Cardiac septum (tissue), 1 donor: ENCODE measurements at places on chromosomes 12 and 14. TPM values are rescaled to one million over a fixed set of nuclear protein-coding genes. Genes with fewer than 3 reads are reported as not detected.

DNA sequence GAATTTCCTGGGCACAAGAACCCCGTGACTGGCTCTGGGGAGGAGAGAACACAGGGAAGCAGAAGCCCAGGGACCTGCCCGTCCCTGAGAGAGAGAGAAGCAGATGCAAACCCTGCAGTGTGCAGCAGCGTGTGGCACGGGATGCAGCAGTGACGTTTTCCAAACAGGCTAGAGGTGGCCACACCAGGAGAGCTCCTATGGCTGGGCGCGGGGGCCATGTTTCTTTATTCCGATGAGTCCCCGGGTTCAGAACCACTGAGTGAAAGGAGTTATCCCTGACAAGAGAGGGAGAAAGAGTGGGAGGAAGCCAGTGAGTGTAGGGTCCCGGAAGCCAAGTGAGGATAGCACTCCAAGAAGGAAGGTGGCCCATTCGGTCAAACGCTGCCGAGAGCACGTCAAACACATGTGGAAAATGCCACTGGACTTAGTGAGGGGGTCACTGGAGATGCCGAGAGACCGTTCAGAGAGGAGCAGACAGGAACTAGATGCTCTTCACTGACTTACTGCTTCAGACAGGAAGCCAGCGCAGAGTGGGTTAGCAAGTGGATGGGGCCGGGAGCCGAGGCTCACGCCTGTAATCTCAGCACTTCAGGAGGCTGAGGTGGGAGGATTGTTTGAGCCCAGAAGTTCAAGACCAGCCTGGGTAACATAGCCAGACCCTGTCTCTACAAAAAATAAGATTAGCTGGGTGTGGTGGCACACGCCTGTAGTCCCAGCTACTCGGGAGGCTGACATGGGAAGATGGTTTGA is 123.0 kb downstream of the BCL11B start:
- no peak for DNase-seq

DNA sequence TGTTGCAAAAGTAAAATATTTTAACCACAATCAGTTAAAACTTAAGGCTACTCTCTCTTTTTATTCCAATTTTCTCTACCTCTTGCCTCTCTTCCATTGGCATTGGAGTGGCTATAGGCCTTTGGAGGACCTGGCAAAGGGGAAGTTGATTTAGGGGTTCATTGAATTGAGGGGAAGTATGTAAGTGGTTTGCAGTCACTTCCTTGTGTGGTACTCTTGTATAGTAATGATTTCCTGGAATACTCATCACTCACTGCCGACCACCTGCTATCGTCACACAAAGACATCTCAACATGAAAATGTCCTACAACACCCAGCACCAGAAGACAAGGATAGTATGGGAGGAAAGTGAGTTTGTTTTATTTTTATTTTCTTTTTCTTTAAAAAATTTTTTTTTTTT is 45.7 kb upstream of the CPM start:
- no peak for DNase-seq

ACOT6 gene
- total RNA-seq, result not detected

GRCh38 chr14:38389681-38390080 is 133.8 kb upstream of the CLEC14A start:
- DNase-seq, result no peak

- DNase-seq, result no peak
These were observed 65.4 kb downstream of the ERC1 start for GRCh38 chr12:1056390-1056789.

AVPR1A gene
- 1.4 TPM for total RNA-seq

UNC79 gene
- total RNA-seq, result 0.51 TPM

DAAM1 gene
- total RNA-seq, result 83.8 TPM

NTS gene
- not detected for total RNA-seq

ATP6V1D gene
- 178 TPM for total RNA-seq

TMTC2 gene
- total RNA-seq, result 2.9 TPM

RNASE1 gene
- total RNA-seq, result 171 TPM
